K562 (cell line): ENCODE measurements at places on chromosomes 16 and 17.

- no peak overlapping the region for H3K4me3 ChIP-seq
- no peaks in the 10 kb centered on the region for H3K27me3 ChIP-seq
- no peak overlapping the region for H3K27ac ChIP-seq
Observed at GRCh38 chr17:42817866-42818265, 6.2 kb downstream of the BECN1 start.

- no peaks in the 10 kb centered on the region for H3K4me1 ChIP-seq
- H3K27ac ChIP-seq: no peak overlapping the region
- H3K4me3 ChIP-seq: no peak overlapping the region
Observed at GRCh38 chr17:35287286-35287811, 44.5 kb downstream of the SLFN5 start.

GRCh38 chr16:70470927-70471341, 16.5 kb downstream of the FCSK start:
- no peak overlapping the region for H3K4me3 ChIP-seq
- no peaks in the 10 kb centered on the region for H3K27me3 ChIP-seq
- DNase-seq: peak; percentile 43
- peaks cover 50% of the 10 kb centered on the region for H3K4me1 ChIP-seq

GRCh38 chr17:55283256-55283965, 18.7 kb downstream of the HLF start:
- no peak overlapping the region for H3K27ac ChIP-seq
- no peak overlapping the region for H3K4me3 ChIP-seq
- H3K27me3 ChIP-seq: no peaks in the 10 kb centered on the region; the same call in 1 of the 2 replicates
- DNase-seq: no peak

GRCh38 chr16:11308493-11309283, 27.6 kb upstream of the PRM1 start:
- H3K36me3 ChIP-seq: no peaks in the 10 kb centered on the region
- H3K27me3 ChIP-seq: no peaks in the 10 kb centered on the region
- no peak overlapping the region for H3K4me3 ChIP-seq
